ENCODE measurements at places on chromosomes 16 and 17.

DNA sequence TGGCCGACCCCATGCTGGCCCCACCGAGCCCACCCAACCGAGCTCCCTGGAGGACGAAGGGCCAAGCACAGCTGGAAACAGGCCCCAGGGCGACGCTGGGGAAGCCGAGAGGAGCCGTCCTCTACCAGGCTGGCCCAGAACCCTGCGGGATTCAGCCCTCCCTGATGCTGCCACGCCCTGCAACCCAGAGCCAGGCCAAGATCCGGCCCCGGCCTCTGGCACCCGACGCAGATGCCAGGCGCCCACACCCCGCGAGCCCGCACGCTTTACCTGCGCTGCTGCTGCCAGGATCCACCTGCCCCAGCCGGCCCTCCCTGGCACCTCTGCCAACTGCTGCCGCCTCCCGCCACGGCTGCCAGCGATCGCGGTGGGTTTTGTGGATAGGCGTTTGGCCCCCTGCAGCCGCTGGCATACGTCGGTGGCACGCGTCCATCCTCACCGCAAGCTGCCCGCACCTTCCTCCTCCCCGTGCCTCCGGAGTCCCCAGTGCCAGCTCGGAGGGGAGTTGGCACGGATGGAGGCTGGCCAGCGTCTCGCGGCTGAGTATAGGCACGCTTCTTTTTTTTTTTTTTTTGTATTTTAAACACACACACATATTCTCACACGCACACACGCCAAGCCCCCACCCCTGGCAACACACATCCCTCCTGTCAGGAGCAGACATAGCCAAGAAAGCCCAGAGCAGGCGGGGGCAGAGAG is 41.3 kb upstream of the ACSF3 start:
- no peak for DNase-seq

GRCh38 chr17:34408439-34408838 is 45.4 kb upstream of the CCL1 start:
- no peak for DNase-seq

DNA sequence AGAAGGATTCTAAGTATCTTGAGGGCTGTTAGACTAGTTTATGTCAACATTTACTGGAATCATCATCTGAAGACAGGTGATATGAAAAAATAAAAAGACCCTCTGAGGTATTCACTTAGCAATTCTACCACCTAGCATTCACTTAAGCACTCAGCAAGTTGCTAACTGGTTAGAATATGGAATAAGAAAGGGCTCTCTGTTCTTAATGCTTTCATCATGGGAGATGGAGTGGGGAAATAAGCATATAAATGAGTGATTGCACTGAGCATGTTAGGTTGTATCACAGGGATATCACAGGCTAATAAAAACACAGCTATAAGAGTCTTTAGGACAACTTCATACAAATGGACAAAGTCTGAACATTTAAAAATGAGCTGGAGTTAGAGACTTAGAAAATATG is 1238.8 kb downstream of the CDH11 start:
- DNase-seq = no peak

DNA sequence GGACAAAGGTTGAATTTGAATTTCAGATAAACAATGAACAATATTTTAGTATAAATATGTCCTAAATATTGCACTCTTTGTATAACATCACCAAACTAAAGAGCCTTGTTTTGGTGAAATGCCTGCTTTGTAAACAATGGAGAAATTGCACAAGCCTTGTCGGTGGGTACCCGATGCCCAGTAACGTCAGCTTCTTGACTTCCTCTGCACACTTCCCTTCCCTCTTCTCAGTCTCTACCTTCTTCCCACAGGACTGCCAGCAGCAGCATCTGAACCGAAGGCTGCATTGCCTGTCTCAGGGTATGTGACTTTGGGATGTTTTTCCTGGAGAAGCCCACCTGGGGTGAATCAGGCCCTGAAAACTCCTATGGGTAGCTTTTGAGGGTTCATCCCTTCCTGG is 113.9 kb downstream of the UTP18 start:
- no peak for DNase-seq

DNA sequence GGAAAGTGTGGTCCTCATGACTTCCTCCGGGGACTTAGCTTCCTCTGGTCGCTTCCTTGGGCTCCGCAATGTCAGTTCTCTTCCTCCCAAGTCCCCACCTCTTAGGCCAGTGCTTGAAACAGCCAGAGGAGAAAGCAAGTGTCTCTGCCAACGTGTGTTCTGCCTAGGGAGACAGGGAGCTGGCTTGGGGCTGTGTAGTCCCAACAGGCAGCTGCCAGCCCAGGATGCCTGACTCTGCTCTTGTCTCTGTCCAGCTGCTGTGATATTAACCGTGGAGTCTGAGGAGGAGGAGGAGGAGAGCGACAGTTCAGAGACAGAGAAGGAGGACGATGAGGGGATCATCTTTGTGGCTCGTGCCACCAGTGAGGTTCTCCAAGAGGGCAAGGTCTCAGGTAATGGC is 13.5 kb upstream of the PLEKHG4 start:
- DNase-seq = no peak

GRCh38 chr17:1108478-1108764 is 71.4 kb downstream of the ABR start:
- no peak for DNase-seq

- DNase-seq = no peak
Observed at GRCh38 chr16:57284209-57284951, at the start of gene PLLP. Gene PLLP (minus strand): TSS chr16:57284672. CDS start chr16:57284540, 132 bp downstream.

- no peak for DNase-seq
Observed at GRCh38 chr16:88345721-88346560, 36.8 kb upstream of the ZNF469 start.

- DNase-seq = no peak
Observed at GRCh38 chr16:54212893-54213292, 73.7 kb downstream of the IRX3 start.

- DNase-seq = no peak
Observed at GRCh38 chr16:80958284-80958683, 48.4 kb downstream of the CMC2 start.

DNA sequence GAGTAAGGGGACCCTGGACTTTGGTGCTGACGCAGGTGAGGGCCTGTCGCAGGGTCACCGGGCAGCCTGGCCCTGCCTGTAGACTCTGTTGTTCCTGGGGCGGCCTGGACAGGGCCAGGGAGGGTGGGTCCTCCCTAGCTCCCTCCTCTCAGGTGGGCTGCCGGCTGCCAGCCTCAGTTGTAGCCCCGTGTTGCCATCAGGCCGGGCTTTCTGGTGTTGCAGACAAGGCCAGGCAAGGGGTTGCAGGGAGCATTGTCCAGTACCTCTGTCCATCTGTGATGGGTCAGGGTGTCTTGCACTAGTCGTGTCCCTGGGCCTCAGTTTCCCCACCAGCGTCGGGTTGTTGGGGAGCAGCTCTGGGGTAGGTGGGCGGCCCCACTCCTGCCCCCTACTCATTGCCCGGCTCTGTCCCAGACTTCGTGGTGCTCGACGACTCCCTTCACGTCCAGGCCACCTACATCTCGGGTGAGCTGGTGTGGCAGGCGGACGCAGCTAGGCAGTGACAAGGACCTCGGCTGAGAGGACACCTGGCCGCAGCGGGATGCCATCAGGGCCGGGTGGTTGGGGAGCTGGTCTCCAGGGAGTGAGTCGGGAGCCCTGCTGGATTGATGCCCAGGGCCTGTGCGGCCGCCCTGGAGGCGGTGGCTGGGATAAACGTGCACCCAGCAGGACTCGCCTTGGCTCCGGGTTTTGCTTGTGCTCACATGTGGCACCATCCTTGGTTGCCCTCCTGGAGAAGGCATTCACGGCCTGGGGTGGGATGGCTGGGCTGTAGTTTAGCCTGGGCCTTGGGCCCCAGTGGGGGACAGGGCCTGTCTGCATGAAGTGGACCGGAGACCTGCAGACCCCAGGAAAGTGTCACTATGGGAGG is 1.9 kb downstream of the CEMP1 start:
- DNase-seq = no peak

DNA sequence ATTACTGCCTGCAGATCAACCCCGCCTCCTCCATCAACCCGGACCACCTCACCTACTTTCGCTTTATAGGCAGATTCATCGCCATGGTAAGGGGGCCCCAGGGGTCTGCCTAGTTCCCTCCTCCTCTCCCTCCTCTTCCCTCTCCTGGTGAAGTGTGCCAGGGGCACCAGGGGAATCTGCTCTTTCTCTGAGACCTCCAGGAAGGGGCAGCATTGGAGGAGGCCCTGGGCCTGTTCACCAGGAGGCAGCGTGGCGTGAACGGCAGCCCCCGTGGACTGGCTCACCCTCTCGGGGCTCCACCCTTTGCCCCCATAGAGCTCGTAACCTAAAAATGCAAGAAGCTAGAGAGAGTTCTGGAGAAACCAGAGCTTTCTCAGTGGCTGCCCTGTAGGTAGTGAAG is 17.1 kb upstream of the CLEC18A start:
- DNase-seq = no peak

DNA sequence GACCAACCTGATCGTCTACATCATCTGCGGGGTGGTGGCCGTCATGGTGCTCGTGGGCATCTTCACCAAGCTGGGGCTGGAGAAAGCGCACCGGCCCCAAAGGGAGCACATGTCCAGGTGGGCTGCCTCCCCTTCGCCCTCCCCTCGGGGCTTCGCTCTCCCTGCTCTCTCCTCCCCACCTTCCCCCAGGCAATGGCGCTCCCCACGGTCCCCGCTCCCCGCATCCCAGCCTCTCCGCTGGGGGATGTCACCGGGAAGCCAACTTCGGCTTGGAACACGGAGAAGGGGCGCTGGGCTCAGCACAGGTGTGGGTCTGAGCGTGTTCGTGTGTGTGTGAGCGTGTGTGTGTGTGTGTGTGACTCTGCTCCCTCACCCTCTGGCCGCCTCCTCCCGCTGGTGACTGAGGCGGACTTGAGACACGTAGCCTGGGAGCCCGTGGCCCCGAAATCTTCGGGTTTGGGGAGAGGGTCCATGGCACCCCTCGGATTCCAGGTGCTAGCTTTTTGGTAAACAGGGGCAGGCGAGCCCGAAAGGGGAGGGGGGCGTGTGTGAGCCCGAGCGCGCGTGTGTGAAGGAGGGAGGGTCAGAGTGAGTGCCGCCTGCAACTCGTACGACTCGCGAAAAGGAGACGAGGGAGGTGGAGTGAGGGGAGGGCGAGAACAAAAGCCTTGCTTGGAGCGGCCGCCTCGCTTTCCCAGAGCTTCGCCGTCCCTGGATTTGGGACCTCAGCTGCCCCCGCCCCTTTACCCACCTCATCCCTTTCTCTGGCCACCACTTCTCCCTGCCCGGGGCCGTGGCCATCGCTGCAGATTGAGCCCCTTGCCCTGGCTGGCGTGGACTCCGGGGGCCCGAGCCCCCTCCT is 1.3 kb downstream of the SHISA9 start:
- DNase-seq = no peak

DNA sequence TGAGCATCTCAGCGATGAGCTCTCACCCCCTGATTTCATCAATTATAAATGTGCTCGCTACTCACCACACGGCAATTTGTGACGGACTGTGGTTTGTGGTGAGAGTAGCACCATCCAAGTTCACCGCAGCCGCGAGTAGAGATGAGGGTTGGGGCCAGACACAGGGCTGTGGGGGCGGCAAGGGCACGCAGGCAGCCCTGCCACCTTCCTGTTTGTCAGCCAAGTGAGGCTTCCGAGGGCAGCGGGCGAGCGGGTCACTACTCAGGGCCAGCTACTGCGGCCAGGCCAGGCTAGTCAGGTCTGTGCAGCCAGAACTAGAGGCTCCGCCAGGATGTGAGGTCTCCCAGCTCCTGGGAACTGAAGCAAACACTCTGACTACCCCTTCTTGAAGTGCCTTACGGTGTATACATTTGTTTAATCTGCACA is 39.6 kb upstream of the MEOX1 start:
- DNase-seq = no peak

DNA sequence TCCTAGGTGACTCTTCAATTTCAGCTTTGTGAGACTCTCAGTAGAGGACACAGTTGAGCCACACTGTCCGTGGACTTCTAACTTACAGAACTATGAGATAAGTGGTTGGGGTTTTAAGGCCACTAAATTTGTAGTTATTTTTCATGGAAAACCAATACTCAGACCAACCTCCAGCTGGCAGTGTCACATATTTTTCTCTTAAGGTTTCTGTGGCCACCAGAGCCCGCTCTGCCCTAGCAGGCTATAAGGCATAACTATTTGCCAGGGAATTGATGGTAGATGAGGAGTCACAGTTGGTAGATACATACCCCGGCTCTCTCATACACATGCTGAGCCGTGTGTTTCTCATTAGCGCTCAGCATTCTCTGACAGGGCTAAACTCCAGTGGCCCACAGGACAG is 336.8 kb upstream of the MON1B start:
- DNase-seq = no peak

DNA sequence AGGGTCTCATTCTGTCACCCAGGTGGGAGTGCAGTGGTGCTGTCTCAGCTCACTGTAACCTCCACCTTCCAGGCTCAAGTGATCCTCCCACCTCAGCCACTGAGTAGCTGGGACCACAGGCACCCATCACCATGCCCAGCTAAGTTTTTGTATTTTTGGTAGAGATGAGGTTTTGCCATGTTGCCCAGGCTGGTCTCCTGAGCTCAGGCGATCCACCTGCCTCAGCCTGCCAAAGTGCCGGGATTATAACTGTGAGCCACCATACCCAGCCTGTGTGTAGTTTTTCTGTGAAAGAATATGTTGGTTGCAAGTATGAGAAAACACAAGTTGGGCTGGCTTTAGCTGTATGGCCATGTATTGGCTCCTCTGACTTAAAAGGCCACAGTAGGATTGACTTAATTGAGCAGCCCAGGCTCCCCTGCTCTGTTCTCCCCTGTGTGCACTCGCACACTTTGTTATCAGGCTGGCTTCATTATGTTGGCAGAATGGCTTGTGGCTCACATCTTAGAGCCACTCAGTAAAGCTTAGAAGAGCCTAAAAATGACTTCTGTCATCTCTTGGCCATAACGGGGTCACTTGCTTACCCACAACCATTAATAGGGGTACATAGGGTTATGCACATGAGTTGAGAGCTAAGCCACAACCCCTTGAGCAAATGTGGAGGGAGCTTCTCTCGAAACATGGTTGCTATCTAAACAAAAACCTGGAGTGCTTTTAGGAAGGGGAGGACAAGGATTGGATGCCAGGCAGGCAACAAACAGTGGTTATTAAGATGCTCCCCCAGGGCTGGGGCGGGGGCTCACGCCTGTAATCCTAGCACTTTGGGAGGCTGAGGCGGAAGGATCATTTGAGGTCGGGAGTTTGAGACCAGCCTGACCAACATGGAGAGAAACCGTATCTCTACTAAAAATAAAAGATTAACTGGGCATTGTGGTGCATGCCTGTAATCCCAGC is 6.1 kb downstream of the HAPSTR1 start:
- DNase-seq = no peak

- DNase-seq = no peak
Observed at GRCh38 chr17:44279666-44280391, 11.9 kb upstream of the SLC4A1 start.

- DNase-seq = no peak
Observed at GRCh38 chr17:66523378-66524200, 221.2 kb downstream of the PRKCA start.

- no peak for DNase-seq
Observed at GRCh38 chr17:40374821-40375498, 10.4 kb upstream of the GJD3 start.

DNA sequence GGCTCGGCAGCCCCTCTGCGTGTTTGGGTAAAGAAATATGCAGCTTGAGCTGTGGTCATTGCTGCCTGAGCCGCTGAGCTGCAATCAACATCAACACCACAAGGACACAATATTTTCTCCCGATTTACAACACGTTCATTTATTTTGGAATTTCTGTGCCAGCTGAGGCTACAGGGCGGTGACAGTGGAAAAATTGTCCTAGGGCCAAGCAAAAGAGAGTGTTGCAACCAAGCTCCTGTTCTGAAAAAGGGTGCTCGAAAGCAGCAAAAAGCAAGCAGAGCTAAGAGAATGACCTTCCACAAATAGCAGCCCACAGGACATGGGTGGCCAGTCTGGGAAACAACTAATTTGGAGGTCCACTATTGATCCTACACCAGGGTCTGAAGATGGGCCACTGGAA is 35.4 kb upstream of the NOG start:
- no peak for DNase-seq

- DNase-seq = no peak
Observed at GRCh38 chr16:30715750-30716445, 16.9 kb downstream of the SRCAP start.

Measured in activated CD4-positive, CD25-positive, alpha-beta regulatory T cell (primary cell).